ENCODE measurements at places on chromosomes 2 and 18. TPM values are rescaled to one million over a fixed set of nuclear protein-coding genes. Genes with fewer than 3 reads are reported as not detected.

Gene ESPNL
- total RNA-seq: 5.1 TPM

Gene BZW1
- total RNA-seq: 111 TPM

Gene REL
- total RNA-seq: 56.2 TPM

Gene NAT8
- not detected for total RNA-seq

Gene GPR45
- total RNA-seq: not detected

Gene PRSS56
- total RNA-seq: not detected

Gene ZAP70
- total RNA-seq: 96.1 TPM

Gene LRP1B
- 0.22 TPM for total RNA-seq
